SJSA1 (cell line): ENCODE measurements at places on chromosomes 1 and 21. TPM values are rescaled to one million over a fixed set of nuclear protein-coding genes. Genes with fewer than 3 reads are reported as not detected.

DNA sequence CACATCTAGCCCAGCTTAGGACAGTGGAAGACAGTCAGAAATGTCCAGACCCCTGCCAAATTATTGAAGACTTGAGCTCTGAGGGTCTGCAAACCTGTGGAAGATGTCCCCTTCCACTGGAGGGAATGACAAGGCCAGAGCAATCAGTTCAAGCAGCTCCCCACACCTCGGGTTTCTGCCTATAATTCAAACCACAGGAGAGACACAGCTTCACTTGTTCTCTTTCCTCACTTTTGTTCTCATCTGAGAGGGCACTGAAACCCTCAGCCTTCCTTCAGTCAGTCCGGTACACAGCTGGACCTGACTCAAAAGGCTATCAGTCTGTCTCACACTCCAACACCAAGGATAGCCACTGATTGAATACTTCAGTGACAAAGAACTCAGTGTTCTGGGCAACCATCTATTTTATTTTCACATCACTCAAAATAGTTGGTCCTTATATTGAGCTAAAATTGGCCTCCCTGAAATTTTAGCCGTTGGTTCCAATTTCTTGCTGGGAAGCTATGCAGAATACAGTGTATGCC, 70.1 kb downstream of the TENT5C start:
- DNase-seq, result no peak

GRCh38 chr1:41861535-41862383, 57.0 kb downstream of the HIVEP3 start:
- DNase-seq, result no peak

Gene CLDN17
- total RNA-seq, result not detected in 2 replicates

DNA sequence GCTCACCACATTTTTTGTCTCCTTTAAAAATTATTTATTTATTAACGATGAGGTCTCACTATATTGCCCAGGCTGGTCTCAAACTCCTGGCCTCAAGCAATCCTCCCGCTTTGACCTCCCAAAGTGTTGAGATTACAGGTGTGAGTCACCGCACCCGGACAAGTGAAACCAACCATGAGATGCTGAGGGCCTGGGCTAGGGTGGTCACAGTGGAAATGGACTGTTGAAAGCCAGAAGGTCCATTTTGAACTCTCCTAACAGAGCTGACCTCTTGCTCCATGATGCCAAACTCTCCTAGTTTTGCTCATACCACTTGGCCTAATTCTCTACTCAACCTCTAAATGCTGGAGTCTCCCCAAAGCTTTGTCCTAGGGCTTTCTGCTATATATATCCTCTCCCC, 109.1 kb downstream of the SLC45A1 start:
- DNase-seq, result no peak

- DNase-seq, result peak; percentile 38
Measured at GRCh38 chr1:6497215-6497866, 5.9 kb upstream of the PLEKHG5 start.

DNA sequence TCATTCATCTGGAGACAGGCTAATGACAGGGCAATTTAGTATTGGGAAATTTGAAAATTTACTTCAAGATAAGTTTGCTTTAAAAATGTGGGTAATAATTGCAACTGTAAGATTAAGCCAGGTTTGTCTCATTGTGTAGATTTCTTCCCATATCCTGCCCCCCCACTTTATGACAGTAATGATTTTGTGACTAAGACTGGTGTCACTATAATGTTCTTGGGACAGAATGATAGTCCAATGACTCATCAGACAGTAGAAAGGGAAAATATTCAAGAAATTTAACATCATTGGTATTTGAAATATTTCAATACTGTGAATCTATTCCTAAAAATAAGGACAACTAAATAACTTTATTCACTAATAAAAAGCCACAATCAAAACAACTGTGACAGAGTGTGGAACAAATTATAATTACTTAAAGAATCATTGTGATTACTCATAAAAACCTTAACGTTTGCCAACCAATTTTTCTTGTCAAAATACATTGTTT, 36.7 kb downstream of the FH start:
- DNase-seq, result no peak

DNA sequence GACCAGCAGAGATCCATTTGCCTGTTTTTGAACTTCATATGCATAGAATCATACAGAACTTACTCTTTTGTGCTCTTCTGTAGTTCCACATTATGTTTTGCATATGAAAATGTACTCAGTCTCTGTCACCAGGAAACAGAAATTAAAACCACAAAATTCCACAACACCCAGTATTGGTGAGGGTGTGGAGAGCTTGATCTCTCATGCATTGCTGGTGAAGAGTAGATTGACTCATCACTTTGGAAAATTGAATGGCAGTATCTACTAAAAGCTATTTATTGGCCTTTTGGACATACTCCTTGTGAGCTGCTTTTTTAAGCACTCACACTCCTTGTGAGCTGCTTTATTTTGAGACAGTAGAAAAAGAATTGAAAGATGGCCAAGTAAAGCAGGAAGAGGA, 43.3 kb downstream of the VTCN1 start:
- no peak for DNase-seq

GRCh38 chr1:74222701-74223100, 12.5 kb upstream of the TNNI3K start:
- DNase-seq, result no peak

Gene EPHA2
- 44.0 and 51.0 TPM in 2 replicates for total RNA-seq

Gene ENTREP3
- total RNA-seq, result 3.7 and 11.9 TPM in 2 replicates

DNA sequence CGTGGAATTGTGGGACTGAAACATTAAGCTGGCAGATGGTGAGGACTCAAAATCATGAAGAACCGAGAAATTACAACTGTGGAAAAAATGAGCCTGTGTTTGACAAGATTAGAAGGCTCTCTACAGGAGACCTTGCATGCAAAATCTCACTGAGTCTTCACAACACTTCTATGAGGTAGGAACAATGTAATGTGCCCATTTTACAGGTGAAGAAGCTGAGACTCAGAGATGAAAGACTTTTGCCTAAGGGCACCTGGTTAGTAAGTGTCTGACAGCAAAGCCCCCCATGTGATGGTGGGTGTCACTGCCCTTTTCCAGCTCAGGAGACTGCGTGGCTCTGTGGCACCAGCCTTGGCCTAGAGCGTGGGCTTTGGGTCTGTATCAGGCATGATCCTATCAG, 21.0 kb downstream of the OPRD1 start:
- DNase-seq, result no peak

GRCh38 chr1:156060937-156061636, at the start of gene RAB25:
RAB25 (plus strand) TSS chr1:156061160; CDS start chr1:156061401, 241 bp downstream.
- DNase-seq, result no peak

DNA sequence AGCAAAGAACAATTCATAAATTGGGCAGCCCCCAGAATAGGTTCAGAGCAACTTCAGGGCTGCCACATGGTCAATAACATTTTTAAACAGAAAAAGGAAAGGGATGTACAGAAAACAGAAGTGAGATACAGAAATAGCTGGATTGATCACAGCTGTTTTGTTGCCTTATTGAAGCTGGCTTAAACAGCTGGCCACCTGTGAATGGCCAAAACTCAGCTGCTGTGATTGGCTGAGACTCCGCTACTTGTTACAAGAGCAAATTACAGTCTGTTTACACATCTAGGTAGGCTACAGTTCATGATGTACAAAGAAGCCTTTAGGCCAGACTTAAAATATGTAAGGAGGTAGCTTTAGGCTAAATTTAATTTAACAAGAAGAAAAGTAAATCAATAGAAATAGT, 11.6 kb upstream of the IFNAR1 start:
- DNase-seq, result no peak

Gene CLCA1
- total RNA-seq, result not detected in 2 replicates

DNA sequence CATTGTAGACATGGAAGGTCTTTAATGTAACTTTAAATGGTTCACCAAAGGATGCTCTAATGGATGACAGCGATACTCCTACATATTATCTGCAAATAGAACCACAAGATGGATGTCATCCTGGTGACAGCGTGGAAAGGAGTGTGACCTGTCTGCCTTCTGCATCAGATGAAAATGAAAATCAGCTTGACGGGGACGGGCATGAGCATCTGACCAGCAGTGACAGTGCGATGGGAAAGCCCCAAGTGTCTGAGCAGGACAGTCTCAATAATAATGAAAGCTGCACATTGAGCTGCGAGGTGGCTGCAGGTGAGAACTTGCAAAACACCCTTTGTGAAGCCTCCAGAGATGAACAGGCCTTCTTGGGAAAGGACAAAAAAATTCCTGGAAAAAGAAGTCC, 25.2 kb downstream of the CNST start:
- DNase-seq, result no peak

DNA sequence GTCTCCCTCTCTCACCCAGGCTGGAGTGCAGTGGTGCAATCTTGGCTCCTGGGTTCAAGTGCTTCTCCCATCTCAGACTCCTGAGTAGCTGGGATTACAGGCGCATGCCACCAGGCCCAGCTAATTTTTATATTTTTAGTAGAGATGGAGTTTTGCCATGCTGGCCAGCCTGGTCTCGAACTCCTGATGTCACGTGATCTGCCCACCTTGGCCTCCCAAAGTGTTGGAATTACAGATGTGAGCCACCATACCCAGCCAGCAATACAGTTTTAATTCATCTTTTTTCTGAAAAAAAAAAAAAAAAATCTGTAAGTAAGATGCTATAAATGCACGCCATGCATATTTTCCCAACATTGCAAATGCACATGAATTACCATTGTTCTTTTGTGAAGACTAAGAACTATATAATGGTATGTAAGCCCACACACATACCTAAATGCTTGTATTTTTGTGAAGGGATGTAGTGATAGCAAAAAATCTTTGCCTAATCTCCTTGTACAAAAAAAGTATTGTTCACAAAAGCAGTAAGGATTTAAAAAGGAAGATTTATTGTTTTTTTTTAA, 8.0 kb downstream of the LAMC2 start:
- DNase-seq, result no peak

Gene HLX
- 5.2 and 8.3 TPM in 2 replicates for total RNA-seq

- no peak for DNase-seq
Measured at GRCh38 chr21:40372506-40372905, 474.5 kb downstream of the DSCAM start.

DNA sequence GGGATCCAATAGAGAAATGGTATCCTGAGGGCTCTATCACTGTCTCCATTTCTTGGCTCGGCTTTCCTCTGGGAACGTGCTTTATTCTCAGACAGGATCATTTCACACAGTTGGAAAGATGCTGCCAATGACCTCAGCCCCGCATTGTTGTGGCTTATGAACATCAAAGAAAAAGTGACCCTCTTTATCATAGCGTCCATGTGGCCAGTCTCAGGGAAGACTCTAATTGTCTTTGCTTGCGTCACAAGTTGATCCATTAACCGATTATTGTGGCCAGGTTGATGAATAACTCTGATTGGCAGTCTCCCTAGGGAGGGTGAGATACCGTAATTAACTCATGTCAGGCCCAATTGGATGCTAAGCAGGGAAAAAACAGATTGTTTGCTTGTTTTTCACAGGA, 10.4 kb upstream of the TMEM9 start:
- DNase-seq, result no peak

- peak; percentile 87 for DNase-seq
Measured at GRCh38 chr1:24201941-24202440, 14.9 kb upstream of the IFNLR1 start.

Gene PYHIN1
- not detected in 2 replicates for total RNA-seq

- no peak for DNase-seq
Measured at GRCh38 chr1:154940213-154940560, 3.7 kb upstream of the PMVK start.

Gene FAM163A
- total RNA-seq, result not detected in 2 replicates

DNA sequence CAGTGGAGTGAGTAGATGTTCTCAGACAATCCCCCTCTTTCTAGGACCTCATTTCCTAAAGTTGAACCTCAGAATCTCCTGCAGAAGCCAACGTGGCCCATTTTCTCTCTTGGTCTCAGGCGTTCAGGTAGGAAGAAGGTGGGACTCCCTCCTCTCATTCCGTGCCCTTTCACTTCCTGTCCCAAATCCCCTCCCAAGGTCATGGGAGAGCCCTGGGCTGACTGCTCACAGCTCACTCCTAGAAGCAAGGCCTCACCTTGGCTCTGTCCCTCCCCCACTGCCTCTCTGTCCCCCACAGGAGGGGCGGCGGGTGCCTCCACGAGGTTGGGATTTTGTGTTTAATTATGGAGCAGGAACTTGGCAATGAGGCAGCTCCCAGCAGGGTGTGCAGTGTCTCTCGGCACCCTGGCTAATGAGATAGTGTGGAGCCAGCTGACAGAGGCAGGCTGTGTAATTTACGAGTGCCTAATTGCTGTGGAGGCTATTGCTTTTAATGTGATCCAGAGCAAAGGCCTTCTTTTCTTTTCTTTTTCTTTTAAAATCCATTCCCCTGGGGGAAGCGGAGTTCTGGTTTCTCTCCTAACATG, 9.1 kb upstream of the CDK18 start:
- DNase-seq, result no peak

DNA sequence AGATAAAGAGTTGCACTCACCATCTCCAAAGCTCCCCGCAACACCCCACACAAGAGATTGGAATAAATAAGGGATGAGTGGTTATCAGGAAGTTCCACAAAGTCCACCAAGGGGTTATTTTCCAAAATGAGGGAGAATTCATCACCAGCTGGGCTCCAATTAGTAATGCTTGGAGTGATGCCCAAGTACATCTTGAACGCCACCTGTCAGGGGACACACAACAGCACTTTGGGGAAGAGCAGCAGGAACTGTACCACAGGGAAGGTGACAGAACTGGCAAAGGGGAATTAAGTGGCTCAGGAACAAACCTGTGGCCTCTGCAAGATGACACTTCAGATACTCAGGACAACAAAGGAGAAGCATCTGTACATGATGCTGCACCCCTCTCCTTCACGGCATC, 11.5 kb downstream of the TRAPPC3 start:
- DNase-seq, result no peak

- DNase-seq, result no peak
Measured at GRCh38 chr1:192573499-192573898, 2.1 kb upstream of the RGS1 start.

- no peak for DNase-seq
Measured at GRCh38 chr1:237012788-237013383, 8.6 kb upstream of the MT1HL1 start.

Gene BMP8B
- 0.08 TPM in 1 of 2 replicates, not detected in the other for total RNA-seq

DNA sequence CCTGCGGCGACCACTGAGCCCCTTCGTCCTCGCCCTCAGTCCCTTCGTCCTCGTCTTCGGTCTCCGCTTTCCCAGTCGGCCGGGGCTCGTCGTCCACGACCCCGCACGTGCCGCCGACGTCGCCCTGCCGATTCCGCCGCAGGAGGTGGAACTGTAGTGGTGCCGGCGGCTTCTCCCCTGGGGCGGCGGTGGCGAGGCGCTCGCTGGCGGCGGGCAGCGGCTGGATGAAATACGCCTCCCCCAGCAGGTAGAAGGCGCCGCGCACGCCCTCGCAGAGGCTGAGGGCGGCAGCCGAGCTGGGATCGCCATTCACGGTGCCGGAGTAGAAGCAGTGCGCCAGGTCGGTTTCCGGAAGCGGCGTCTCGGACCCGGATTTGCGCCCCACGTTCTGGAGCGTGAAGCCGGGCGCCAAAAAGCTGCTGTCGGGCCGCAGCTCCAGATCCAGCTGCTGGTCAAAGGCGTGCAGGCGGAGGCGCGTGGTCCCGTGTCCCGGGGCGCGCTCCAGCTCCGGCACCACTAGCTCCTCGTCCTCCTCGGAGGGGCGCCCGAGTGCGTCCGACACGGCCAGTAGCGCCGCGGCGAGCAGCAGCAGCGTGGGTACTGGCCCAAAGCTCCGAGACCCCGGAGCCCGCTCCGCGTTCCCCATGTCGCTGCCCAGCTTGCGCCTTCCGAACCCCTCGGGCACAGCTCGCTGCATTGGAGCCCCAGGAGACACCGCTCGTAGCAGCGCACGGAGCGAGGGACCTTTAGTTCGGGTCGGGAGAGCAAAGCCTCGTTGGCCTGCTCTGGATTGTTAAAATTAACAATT, 747 bp downstream of the ADAMTS1 start:
- peak; percentile 59 for DNase-seq

Gene GPR153
- 0.32 TPM in 1 of 2 replicates, not detected in the other for total RNA-seq

GRCh38 chr1:21255284-21255942, 34.9 kb downstream of the ECE1 start:
- DNase-seq, result peak; percentile 90
